Activated CD8-positive, alpha-beta memory T cell treated with anti-CD3 and anti-CD28 coated beads for 1 hour (primary cell): ENCODE measurements at places on chromosomes 4 and X.

- DNase-seq = no peak
Observed at GRCh38 chr4:74117024-74117534, 18.1 kb upstream of the CXCL2 start.

GRCh38 chr4:94348666-94349065 is 6.0 kb upstream of the HPGDS start:
- DNase-seq = no peak

DNA sequence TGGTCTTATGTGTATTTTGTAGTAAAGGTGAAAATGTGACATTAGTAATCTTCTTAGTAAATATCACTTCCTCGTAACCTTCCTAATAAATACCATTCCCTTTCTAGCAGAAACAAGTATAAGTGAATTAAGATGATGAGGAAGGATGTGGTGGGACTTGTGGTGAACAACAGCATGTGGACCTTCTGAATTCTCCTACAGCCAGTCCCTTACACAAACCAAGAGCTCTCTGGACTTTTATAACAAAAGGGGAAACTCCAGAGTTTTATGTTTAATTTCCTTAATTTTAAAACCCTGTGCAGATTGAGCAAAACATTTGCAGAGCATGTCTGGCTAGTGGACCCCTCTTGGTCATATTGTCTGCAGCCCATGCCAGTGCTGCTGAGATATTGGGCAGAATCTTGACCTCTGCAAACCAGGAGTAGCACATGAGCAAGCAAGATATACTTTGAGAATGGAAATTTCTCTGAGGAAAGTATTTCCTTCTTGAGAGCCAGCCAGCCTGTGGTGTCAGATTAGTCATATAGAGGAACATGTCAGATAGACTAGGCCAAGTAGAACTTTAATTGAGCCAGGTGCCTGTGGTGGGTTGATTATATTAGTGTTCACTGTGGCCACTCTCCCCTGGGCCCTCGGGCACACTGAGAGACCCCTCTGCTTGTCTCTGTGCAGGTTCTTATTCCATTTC is 328.2 kb downstream of the DKK2 start:
- no peak for DNase-seq

- no peak for DNase-seq
Observed at GRCh38 chrX:12997906-12998687, 23.2 kb downstream of the TMSB4X start.

GRCh38 chr4:128854433-128854832 is 44.9 kb downstream of the JADE1 start:
- DNase-seq = no peak

GRCh38 chr4:119046263-119046662 is 89.4 kb upstream of the MYOZ2 start:
- DNase-seq = no peak

DNA sequence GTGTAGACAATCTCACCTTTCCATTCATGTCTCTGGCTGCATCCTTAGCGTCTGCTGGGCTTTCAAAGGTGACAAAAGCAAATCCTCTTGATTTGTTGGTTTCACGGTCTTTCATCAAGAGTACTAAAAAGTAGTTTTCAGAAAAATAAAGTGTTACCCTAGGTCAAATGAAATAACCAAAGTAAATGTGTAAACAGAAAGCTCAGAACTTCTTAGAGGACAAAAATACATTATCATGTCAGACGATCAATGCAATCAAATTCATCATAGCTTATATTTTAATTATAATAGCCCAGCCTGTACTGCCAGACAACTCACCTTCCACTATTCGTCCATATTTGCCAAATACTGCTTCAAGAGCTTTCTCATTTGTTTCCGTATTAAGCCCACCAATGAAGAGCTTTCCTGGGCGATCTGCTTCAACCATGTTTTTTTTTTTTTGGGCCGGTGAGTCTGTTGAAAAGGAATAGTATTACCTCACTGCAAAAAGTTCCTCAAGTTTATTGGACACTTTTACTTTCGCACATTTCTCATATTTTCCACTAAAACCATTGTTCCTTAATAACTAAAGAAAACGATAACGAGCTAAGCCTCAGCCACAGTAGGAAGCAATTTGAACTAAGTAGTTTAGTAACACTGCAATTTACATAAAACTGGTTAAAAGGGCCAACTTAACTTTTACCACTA is 1.4 kb downstream of the RBMX start:
- no peak for DNase-seq

GRCh38 chrX:109954955-109955354 is 48.0 kb upstream of the TMEM164 start:
- no peak for DNase-seq

- no peak for DNase-seq
Observed at GRCh38 chrX:154310616-154311536, 15.3 kb downstream of the TKTL1 start.

GRCh38 chrX:9379697-9380551 is 84.9 kb upstream of the TBL1X start:
- no peak for DNase-seq

DNA sequence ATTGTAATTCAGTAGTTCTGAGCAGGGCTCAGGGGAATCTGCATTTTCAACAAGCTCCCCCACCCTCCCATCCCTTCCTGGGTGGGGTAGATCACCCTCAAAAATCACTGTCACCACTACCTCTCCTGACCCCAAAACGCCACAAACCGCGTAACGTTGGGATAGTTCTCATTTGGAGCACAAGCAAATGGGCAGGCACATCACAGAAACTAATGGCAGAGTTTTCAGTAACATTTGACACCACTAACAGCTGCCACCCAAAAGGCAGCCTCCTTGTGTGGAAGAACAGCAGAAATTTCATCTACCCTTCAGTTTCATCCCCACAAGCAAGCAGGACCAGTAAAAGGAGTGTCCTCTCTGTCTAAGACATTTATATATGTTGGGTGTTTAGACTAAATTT is 132.7 kb downstream of the PALLD start:
- no peak for DNase-seq

- no peak for DNase-seq
Observed at GRCh38 chr4:111323496-111323895, 700.6 kb upstream of the PITX2 start.

DNA sequence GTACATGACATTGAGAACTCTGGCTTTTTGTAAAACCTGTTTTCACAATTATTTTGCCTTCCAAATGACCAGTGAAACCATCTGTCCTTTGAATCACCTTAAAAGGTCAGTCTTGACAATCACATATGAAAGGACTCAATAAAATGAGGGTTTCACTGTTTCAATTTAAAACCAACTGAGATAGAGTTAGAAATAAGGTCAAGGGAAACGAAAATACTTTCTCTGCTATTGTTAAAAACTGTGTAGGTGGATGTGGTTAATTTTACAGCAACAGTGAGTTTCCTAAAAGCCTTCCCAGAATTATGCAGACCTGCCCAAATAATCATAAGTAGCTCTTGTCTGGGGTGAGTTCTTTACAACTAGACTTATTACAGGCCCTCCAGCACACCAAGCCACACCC is 839.9 kb downstream of the RAB28 start:
- no peak for DNase-seq

DNA sequence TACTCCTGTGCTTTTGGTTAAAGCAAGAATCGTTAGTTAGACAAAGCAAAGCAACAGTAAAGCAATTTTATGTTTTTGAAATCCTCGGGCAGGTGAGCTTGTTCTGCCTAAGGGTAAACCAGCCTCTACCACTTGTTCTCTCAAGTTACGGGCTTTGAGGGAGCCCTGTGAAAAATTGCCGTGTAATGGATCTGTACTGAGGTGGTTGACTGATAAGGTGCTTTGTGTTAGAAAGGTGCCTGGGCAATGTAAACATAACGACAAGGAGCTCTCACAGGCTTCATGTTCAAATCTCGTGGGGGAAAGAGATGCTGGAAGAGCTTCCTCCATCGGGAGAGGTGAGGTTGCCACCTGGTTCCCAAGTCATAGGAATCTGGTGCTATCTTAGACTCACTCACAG is 111.8 kb downstream of the TRAPPC11 start:
- no peak for DNase-seq

GRCh38 chrX:113305496-113305895 is 464.9 kb upstream of the AMOT start:
- no peak for DNase-seq

DNA sequence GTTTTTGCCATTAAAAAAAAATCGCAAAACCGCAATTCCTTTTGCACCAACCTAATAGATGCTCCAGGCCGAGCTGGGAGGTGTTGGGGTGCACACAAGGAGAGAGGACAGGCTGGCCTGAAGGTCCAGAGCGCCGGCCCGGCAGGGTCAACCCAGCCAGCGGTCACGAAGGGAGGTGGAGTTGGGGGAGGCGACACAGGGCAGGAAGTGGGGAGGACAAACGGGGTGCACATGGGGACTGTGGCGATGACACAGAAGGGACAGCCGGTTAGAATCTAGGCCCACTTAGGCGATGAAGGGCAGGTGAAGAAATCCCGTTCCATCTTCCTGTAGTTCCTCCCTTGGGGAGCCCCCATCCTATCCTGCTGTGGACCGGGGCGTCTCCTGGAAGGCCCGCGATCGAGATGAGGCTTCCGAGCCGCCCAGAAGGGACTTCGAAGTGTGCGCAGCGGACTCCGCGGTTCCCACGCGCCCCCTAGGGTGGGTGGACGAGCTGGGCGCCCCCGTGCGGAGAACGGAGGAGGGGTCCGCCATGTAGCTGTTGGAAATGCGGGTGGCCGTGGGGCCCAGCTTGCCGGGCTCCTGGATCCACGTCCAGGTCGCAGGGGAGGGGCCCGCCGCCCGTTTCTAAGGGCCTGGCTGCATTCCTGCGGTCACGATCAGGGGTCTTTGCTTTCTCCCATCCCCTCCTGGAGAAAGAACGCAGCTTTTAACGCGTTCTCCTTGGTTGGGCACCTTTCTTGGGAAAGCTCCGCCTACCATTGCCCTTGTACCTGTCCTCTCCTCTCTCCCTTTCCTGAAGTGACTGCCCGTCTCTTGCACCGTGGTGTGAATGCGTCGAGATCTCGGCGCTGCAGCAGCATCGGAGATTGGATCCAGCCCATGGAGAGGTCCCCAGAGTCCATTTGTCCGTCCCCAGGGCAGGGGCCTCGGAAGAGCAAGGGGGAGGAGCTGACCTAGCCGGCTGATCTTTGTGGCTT is 17.0 kb upstream of the HPF1 start:
- DNase-seq = no peak
